Activated T-helper 1 cell treated with Interleukin-2 at 50 U/mL for 16 hours (primary cell): ENCODE measurements at places on chromosomes 6 and 20.

DNA sequence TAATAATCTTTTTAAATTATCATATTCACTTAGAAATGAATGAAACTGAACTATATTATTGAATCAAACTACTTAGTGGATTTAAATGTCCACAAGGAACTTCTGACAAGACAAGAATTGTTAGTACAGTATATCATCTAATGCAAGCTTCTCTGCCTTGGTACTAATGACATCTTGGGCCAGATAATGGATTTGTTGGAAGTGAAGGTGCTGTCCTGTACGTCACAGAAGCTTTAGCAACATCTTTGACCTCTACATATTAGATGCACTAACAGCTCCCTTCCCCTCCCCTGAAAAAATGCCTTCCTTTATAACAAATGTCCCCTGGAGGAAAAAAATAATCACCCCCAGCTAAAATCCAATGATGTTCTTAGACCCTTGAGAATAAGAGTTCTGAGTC is 695.8 kb upstream of the EYS start:
- no peak for DNase-seq

- DNase-seq: no peak
These were observed 119.4 kb upstream of the TSHZ2 start for GRCh38 chr20:52852714-52853113.

GRCh38 chr6:35486005-35486925 is 10.6 kb downstream of the TEAD3 start:
- DNase-seq: no peak

DNA sequence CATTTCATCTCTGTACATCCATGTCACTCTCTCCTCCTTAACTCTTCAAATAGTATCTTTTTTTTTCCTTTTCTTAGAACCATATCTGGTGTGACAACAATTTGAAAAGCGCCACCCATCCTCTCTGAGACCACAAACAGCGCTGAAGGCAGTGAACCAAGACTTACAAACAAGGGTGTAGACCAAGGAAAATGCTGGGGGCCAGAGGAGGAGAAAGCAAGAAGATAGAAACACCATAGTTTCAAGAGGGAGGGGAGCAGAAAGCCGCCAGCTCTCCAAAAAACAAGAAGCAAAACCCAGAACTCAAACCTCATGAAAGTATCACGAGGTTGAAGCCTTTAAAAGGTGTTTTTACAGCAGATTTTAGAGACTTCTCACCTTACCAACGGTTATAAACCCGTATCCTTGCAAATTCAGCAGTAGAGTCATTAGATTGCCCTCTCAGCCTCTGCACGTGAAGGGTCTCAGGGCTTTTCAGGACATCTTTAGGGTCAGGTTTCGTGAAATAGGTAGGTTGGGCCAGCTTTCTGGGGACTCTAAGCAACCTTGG is 13.3 kb upstream of the RIPOR2 start:
- peak; percentile 55 for DNase-seq

GRCh38 chr20:37389241-37389747 is 43.4 kb downstream of the SRC start:
- DNase-seq: no peak

DNA sequence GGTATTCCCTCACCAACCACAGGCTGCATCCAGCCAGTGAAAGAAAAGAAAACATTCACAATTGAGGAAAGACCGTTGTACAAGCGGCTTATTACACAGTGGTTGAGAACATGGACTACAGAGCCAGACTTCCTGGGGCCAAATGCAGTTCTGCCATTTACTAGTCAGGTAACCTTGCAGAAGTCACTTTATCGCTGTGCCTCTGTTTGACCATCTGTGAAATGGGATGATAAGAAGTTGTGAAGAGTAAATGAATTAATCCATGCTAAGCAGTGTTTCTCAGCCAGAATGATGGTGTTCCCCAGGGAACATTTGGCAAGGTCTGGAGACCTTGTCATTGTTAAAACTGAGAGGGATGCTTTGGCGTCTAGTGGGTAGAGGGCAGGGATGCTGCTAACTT is 14.8 kb downstream of the ARHGAP40 start:
- DNase-seq: no peak

GRCh38 chr20:63347081-63347741 is 13.9 kb downstream of the CHRNA4 start:
- no peak for DNase-seq

DNA sequence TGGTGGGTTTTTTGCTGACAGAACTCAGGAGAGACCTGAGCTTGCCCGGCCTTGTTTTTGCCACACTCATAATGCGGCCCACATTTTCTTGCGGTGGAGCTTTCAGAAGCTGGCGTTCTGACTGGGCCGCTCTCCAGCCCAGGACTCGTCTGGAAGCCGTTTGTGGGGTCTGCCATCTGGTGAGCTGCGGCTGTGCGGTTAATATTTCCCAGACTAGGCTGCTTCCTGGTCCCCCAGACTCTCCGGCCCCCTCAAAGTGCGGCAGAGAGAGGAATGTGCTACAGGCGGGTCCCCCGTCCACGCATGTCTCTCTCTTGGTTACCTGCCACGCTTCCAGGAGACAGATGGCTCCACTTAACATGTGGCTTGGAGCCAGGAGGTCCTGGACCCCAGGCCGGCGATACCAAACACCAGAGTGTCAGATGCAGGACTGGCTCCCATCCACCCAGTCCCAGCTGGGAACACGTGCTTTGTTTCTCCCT is 128.9 kb upstream of the PMEPA1 start:
- DNase-seq: no peak

GRCh38 chr6:129750360-129750759 is 40.4 kb upstream of the ARHGAP18 start:
- no peak for DNase-seq

DNA sequence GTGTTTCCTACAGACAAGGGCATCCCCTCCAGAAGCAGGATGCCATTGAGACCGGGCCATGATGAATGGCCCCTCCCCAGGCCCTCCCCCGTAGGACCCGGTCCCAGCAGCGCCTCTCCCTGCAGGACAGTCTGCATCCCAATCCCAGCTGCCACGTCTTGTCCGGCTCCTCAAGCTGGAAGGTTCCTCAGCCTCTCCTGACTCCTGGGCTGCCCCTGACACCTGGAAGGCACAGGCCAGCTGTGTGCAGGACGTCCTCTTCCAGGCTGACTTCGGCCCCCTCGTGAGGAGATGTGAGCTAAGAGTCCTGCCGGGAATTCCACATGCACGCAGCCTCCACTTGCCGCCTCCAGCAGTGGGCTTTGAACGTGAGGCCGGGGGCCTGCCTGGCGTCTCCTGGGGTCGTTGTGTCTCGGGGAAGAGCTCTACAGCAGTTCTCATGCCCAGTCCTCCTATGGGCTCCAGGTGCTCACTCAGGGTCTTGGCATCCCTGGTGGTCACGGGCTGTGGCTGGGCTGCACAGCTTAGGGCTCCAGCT is 64.4 kb downstream of the TAF4 start:
- DNase-seq: no peak

- no peak for DNase-seq
These were observed 205.7 kb downstream of the EPM2A start for GRCh38 chr6:145529582-145529981.

DNA sequence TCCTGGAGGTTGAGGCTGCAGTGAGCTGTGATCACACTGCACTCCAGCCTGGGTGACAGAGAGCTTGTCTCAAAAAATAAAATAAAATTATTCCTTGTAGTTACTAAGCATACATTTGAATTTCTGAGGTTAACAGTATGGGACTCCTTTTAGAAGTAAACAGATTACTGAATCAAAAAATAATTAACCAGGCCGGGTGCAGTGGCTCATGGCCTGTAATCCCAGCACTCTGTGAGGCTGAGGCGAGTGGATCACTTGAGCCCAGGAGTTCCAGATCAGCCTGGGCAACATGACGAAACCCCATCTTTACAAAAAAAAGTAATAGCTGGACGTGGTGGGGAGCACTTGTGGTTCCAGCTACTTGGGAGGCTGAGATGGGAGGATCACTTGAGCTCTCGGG is 22.1 kb upstream of the EEF1A1 start:
- DNase-seq: no peak

DNA sequence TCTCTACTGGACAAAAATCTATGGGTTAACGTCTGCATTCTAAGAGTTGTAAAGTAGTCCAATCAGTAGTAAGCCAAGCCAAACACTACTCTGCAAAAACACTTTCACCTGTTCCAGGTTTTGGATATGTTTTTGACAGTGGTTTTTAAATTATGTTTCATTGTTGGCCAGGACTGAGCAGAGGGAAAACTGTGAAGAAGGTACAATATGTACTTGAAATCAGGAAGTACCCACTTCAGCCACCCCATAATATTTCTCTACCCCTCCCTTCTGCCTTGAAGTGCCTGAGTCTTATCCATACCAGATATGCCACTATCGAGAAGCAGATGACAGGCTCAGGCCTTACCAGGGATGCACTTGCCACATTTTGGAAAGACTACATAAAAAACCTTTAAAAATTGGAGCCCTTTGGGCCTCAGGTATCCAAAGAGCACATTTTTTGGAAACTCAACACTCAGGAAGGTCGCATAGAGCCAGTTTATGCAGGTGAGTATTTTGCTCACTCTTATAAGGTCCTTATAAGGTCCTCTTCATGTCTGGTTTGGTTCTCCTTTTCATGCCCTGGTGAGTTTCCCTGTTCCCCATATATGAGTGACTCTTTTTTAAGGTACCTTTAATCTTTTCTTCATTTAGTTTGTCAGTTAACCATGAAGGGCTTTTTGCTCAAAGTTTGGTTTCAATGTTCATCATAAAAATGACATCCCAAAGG is 859.3 kb upstream of the FLRT3 start:
- DNase-seq: no peak

- no peak for DNase-seq
These were observed 5.3 kb downstream of the CDKN1A start for GRCh38 chr6:36683656-36684446.

DNA sequence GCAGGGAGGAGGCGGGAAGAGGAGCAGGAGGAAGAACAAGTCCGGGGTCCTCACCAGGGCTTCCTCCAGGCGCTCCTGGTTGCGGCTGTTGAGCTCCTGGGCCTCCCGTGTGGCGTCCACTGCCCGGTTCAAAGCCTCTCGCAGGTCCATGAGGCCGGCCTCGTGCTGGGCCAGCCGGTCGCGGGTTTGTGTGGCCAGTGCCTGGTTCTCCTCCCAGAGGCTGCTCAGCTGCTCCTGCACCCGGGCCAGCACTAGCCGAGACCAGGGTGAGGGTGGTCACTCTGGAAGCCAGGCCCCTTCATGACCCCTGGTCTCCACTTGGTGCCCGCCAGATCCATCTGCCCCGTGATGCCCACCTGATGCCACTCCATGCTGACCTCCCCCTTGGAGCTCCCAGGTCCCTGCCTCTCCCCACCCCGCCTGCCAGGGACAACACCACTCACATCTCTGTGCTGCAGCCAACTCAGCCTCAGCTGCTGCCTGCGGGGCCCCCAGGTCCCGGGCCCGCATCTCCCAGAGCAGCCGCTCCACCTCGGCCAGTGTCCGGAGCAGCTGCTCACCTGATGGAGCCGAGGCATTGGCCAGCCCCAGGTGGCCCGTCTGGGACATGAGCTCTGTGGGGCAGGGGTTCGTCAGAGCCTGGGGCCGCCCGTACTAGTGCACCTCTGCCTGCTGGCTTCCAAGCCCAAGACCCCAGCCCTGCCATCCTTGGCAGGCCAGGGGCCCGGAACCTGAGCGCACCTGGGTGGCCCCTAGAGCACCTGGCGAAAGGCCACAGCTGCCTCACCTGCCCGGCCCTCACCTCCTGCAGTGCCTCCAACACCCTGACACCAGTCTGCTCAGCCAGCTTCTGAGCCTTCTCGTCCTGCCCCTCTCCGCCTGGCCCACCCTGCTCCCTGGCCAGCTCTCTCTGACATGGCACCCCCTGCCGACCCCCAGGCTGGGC is 15.9 kb downstream of the ADRM1 start:
- DNase-seq: no peak

DNA sequence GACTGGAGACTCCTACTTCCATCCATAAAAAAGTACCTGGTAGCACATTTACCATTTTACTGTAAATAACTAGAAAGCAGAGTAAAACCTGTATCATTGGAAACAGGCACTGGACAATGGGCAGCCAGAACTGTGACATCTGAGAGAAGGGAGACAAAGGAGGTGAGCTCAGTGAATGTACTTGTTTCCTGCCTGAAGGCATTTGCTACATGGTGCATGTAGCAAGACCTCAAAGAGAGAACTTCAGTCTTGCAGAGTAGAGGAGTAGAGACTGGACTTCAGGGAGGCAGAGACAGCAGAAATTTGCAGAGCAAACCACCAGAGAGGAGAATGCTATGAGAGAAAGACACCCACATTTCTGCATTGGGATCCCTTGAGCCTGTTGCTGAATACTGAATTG is 171.0 kb upstream of the CCN2 start:
- DNase-seq: no peak

DNA sequence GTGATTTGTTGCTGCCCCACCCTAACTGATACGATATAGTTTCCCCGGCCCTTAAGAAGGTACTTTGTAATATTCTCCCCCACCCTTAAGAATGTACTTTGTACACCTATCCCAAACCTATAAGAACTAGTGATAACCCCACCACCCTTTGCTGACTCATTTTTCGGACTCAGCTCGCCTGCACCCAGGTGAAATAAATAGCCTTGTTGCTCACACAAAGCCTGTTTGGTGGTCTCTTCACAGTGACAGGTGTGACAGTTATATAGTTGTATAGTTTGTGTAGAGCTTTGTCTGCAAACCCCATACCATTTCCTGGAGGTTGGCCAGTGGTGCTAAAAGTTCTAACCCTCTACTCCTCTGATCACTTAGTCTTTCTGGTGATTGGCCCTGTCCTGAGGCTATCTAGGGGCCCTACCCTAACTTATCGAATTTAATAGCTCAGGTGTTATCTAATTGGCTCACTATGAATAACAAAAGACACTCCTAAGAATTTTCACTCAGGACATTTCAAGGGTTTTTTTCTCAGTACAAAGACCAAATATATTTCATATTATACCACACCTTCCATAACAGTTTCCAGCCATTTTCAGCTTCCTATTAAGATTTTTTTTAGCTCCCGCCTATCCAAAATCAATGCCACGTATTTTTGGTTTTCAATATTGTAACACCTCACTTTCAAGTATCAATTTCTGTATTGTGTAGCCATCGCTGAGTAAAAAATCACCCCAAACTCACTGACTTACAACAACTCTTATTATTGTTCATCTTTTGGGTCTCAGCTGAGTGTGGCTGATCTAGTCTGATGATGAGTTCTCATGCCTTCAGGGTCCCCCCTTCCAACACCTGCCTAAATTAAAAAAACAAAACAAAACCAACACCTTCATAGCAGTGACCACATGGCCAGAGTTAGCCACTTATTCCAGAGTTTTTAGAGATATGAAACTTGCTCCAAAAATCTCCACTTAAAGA is 9.8 kb upstream of the BTN1A1 start:
- no peak for DNase-seq

DNA sequence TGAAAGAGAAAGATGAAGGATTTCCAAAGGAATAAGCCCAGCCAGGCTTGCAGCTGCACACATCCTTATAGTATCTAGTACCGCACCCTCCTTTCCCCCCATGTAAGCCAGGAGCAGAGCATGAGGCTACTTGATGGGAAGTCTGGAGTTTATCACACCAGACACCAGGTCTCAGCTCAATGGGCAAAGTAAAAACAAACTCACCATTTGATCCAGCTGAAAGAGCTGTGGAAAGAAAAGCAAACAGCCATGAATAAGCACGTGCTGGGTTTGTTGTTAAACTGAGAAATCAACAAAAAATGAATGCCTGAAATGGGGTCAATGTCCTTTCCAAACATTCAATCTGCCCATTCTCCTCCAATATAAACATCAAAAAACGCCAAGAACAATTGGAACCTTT is 50.6 kb upstream of the MAP7 start:
- DNase-seq: no peak
